ENCODE measurements at places on chromosomes 2 and 18.

DNA sequence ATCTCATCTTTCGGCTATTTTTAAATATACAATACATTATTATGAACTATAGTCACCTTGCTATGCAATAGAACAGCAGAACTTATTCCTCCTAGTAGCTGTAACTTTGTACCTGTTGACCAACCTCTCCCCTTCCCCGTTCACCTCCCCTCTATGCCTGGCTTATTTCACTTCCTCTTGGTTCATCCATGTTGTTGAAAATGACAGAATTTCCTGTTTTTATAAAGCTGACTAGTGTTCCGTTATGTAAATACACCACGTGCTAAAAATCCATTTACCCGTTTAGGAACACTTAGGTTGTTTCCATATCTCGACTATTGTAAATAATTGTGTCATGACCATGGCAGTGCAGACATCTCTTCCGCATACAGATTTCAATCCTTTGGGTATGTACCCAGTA is 10.3 kb downstream of the ALPI start:
- DNase-seq = no peak

- no peak for DNase-seq
Observed at GRCh38 chr2:38978296-38978903, 88.7 kb downstream of the ARHGEF33 start.

DNA sequence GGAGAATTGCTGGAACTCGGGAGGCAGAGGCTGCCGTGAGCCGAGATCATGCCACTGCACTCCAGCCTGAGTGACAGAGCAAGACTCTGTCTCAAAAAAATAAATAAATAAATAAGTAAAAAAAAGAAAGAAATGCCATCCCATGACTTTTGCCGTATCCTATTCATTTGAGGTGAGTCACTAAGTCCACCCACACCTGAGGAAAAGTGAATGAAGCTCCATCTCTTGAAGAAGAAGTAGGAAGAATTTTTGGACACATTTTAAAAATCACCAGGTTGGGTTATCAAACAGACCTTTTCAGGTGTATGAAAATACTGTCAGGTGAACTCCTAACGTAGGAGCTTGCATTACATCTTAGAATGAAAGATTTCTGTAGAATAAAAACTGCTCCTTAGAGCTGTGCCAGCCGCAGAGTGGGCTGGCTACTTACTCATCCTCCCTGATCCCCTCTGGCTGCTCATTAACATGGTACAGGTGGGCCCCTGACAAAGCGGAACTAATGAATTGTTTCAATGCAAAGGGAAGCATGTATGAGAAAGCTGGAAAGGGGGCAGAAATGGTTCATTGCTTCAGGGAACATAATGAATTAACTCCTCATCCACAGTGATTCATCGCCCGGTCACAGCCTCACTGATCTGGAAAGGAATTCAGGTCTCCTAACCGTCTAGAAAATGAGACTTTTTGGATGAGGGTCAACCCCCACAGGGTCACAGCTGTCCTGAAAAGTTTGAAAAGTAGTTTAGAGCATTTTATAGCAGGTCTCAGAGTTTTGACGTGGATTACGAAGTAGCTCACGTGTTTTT is 191.4 kb downstream of the SPP2 start:
- no peak for DNase-seq

- no peak for DNase-seq
Observed at GRCh38 chr2:223930103-223930976, 14.8 kb downstream of the WDFY1 start.

GRCh38 chr18:63145166-63145850 is 174.3 kb downstream of the BCL2 start:
- no peak for DNase-seq

DNA sequence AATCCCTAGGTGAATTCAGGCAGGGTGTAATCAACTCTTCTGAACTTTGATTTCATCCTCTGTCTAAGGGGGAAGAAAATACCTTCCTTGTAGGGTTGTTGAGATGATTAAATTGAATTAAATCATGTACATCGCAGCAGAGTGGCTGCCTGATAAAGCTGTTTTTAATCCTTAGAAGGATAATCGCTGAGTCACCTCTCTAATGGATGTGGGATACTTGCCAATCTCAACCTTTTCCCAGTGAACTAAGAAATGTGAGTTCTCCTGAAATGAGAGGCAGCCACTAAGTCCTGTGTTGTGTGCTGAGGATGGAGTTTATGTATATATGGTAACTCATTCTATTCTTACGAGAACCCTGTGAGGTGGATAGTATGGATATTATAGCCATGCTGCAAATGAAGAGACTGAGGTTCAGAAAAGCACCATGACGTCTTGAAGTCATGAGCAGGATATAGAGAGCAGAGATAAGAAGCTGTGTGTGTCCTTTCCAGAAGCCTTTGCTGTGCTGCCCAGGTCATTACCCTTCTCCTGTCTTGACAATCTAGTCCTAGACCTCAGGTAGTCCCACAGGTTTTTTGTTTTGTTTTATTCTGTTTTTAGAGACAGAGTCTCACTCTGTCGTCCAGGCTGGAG is 93.3 kb downstream of the HNRNPLL start:
- no peak for DNase-seq

DNA sequence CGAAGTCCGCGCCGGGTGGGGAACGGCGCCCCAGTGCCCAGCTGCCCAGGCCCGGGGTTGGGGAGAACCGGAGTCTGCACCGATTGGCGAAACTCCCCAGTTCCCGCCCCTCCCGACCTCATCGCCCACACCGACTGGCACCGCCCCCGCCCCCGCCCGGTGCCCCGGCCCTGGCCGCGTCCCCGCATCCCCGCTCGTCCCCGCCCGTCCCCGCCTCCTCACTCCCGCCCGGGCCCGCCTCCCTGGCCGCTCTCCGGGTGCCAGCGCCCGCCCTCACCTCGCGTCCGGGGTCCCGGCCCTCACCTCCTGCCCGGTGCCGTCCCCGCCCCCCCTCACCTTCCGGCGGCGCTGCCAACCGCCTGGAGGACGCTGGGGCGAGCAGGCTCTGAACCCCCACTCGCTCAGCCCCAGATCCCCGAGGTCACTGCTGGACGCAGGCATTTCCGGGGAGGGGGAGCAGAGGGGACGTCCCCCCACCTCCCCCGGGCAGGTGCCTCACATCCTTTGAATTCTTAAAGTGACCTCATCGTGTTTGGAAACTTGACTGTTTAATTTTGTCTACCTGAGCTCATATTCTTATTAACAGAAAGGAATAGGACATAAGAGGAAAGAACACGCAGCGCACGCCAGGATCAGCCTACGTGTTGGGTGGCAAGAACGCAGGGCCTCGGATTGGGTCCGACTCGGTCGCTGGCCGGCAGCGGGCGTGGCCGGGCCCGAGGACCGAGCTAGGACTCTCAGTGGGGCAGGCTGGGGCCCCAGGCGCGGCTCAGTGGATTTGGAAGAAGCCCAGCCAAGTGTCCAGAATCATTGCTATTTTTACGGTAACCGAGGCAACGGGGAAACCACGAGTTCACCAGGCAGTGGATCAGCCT is at the start of gene FAM110C:
FAM110C (minus strand) TSS at position 35 of the 875 bp plus-strand sequence. CDS start 120 bp downstream, outside the sequence.
- DNase-seq = peak; percentile 42

- no peak for DNase-seq
Observed at GRCh38 chr2:62743506-62743905, 38.0 kb downstream of the EHBP1 start.

DNA sequence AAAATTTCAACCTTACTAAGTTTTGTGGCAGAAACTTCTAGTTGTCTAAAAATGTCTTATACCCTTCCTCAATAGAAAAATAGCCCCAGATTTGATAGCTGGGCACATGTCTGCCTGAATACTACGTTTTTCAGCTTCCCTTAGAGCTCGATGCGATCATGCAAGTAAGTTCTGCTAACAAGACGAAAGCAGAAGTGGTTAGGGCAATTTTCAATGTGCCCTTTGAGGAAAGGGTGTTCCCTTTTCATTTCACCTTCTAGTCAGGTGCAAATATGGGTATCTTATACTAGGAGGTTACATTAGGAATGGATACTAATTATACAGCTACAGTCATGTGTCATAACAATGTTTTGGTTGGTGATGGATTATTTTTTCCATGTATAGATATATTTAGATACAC is 1572.1 kb upstream of the LRRTM1 start:
- no peak for DNase-seq

DNA sequence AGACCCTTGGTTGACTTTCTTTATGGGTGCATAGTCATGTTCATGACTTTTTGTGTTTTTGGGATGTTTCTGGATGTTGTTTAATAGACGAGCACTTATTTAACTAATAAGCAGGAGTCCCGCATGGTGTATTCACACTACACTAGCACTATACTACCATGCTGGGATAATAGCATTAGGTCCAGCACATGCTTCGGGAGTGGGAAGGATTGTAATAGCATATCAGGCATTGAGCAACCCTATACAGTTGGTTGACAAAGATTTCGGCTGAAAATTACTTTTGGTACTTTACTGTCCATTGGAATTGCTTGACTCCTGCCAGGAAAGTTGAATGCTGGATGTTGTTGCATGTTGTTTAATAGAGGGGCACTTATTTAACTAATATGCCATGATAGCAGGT is 2.8 kb downstream of the SH3RF3 start:
- no peak for DNase-seq

GRCh38 chr2:11543337-11544216 is 9.7 kb downstream of the GREB1 start:
- no peak for DNase-seq
